ENCODE measurements at places on chromosomes 1 and 21. TPM values are rescaled to one million over a fixed set of nuclear protein-coding genes. Genes with fewer than 3 reads are reported as not detected.

Gene RIPK4
- total RNA-seq: 20.2 TPM

Gene BEST4
- 0.12 TPM for total RNA-seq

Gene SGIP1
- total RNA-seq: 6.9 TPM

Gene TSPAN1
- 71.6 TPM for total RNA-seq

Gene SLAMF9
- total RNA-seq: not detected

Gene GNAT2
- total RNA-seq: not detected

Gene TAS1R1
- total RNA-seq: not detected

Gene UBE2J2
- total RNA-seq: 49.3 TPM

Gene DMRTA2
- total RNA-seq: not detected

Gene ADAM30
- not detected for total RNA-seq

Gene SUSD4
- total RNA-seq: 0.07 TPM

Gene LRRC71
- not detected for total RNA-seq

Gene FOXO6
- 0.72 TPM for total RNA-seq

Gene PPFIA4
- 11.6 TPM for total RNA-seq

Gene RAVER2
- total RNA-seq: 9.8 TPM

Gene SPRR1B
- total RNA-seq: 0.75 TPM

Gene C2CD4D
- total RNA-seq: 1.0 TPM

Gene CTPS1
- 61.6 TPM for total RNA-seq
